ENCODE measurements at places on chromosomes 7 and 10.

- no peak for DNase-seq
Observed at GRCh38 chr10:62900829-62901571, 84.8 kb upstream of the EGR2 start.

GRCh38 chr7:96495751-96496216 lies 173.9 kb upstream of the SLC25A13 start:
- DNase-seq, result no peak

DNA sequence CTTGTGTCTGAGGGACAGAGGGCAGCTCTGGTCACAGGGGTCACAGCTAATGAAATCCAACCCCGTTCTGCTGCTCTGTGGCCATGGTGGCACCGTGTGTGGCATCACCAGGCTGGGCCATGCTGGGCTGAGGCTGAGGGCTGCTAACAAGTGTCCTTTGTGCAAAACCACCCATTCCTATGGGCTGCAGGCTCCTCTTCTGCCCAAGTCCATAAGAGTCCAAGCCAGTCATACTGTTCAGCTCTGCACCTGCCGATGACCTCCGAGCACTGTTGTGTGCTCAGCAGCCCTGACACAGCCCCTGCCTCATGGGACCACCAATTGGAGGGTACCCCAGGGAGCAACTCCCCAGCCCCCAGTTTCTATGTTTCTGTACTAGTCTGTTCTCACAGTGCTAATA lies 133.1 kb downstream of the WDR11 start:
- DNase-seq, result no peak

- peak; percentile 52 for DNase-seq
Observed at GRCh38 chr10:89213191-89213808, 6.2 kb upstream of the CH25H start.

DNA sequence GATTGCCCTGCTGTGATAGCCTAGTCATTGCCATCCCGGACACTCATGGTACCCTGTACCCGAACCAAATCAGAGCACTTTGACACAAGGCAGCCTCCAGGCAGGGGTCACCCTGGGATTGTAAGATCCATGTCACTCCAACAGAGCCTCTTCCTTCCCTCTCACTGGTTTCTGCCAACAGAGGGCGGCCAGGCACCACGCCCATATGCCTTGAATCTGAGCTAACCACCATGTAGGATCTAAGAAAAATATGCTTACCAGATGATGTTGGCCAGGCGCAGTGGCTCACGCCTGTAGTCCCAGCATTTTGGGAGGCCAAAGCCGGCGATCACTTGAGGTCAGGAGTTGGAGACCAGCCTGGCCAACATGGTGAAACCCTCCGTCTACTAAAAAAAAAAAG lies 389.2 kb upstream of the KLF6 start:
- DNase-seq, result no peak
